ENCODE measurements at places on chromosomes 3 and 15.
A peak's percentile ranks its signal among the peaks of the same experiment; 100 is the strongest.

- no peak for DNase-seq
These were observed 43.7 kb downstream of the FAM3D start for GRCh38 chr3:58622892-58623291.

DNA sequence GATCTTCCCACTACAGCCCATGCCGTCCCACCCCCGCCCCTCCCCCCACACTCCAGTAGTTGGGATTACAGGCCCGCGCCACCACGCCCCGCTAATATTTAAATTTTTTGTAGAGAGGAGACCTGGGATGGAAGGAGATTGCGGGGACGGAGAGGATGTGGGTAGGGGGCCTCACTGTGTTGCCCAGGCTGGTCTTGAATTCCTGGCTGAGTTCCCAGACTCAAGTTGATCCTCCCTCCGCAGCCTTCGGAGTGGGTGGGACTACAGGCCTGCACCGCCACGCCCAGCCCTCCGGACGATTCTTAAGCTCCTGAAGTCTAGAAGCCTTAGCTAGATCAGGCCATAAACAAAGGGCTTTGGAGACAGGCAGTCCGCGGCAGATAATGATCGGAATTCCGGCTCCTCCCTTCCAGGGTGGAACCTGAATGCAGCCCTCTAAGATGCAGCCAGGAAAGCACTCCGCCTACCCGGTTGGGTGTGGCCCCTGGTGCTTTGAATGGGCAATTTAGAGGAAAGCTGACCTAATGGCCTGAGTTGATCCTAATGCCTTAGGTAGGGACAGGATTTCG lies at the start of gene DPPA2:
Gene DPPA2 (minus strand): TSS at position 356 of the 569 bp plus-strand sequence. CDS start 1,975 bp downstream, outside the sequence.
- DNase-seq: no peak

DNA sequence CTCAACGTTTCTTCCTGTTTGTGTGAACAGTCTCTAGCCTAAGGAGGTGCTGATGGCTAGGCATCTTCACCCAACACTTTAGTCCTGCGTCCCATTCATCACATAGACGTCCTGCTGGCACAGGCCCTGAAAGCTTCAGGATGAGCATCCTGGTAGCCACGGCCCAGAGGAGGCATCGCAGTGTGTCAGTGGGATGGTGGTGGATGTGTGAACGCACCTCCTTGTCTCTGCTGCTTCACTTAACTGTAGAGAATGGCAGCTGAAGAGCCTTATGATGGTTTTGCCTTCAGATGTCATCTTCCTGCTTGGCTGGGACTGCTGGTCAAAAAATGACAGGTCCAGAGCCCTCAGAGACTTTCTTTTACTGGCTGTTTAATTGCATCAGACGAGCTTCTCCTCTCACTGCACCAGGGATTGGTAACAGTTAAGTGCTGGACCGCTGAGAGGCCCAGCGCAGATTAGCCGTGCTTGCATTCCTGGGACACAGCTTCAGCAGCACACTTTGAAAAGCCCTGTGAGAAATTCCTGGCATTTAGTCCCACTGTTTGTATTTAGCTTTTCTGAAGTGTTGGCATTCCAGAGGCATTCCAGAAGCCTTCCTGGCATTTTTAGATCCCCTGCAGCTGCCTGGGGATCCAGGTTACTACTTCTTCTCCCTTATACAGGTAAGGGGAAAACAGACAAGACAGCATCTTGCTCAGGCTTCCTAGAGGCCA lies 132.4 kb upstream of the PLXNA1 start:
- peak; percentile 79 for DNase-seq

GRCh38 chr3:157807280-157807679 lies 298.9 kb downstream of the SHOX2 start:
- no peak for DNase-seq

DNA sequence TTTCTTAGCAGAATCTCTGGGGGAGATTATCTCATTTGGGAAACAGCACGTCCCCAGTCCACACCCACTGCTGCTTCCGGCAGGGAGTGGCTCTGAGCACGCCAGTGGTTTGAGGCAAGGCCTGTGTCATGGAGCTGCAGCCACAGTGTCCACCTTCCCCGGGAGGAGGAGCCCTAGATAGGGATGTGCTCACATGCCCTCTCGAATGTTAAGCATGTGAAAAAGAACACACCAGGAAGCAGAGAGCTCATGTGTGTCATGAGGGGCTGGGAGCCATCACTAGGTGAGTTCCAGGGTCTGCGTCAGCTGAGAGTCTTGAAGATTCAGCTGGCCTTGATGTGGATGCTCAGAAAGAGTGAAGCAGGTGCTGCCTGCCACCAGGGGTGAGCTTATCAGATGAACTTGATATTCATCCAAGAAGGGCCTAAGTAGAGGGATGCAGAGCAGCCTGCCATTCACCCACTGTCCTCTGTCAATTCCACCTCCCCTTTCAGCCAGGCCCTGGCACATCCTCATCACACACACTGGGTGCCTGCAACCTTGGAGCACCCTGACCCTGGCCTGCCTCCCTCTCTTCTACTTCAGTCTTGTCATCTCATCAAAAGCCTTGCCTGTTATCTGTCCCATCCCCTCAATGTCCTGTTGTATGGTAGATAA lies 16.3 kb downstream of the ITGA11 start:
- no peak for DNase-seq

GRCh38 chr3:18652781-18653180 lies 227.6 kb upstream of the SATB1 start:
- DNase-seq: no peak

GRCh38 chr15:71355268-71355667 lies 240.0 kb downstream of the THSD4 start:
- no peak for DNase-seq

GRCh38 chr3:127960421-127960965 lies 45.5 kb downstream of the KBTBD12 start:
- no peak for DNase-seq

- no peak for DNase-seq
These were observed 562 bp downstream of the NBEAL2 start for GRCh38 chr3:46979958-46980497.

- no peak for DNase-seq
These were observed 199.7 kb downstream of the RPLP1 start for GRCh38 chr15:69652293-69652692.

GRCh38 chr3:132713977-132714727 lies 8.1 kb downstream of the NPHP3 start:
- DNase-seq: no peak

- no peak for DNase-seq
These were observed 16.9 kb upstream of the IGSF10 start for GRCh38 chr3:151477591-151478334.

DNA sequence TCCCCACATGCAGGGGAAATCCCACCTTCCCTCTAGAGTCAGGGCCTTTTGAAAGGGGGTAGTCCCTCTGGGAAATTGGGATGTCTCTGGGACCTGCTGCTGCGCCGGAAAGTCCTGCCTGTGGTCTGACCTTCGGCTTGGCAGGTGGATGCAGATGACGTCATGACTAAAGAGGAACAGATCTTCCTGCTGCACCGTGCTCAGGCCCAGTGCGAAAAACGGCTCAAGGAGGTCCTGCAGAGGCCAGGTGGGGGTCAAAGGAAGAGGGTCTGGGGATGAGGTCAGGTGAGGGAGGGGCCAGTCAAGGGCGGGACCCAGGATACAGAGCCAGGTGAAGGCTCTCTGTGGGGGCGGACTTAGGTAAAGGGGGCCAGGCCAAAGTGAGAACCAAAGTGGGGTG lies 16.2 kb downstream of the PTH1R start:
- DNase-seq: no peak

DNA sequence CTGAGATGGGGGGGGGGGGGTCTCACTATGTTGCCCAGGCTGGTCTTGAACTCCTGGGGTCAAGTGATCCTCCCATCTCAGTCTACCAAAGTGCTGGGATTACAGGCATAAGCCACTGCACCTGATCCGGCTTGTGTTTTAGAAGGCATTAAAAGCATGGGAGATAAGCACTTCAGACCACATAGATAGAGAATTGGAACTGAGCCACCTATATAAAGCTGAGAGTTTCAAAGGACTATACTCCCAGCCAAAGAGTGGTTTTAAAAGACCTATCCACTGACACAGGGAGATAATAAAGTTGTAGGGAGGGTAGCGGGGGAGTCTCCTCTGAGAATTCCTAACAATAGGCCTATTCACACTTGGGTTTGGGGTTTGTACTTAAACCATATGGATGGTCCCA lies 34.8 kb downstream of the DENND4A start:
- no peak for DNase-seq

DNA sequence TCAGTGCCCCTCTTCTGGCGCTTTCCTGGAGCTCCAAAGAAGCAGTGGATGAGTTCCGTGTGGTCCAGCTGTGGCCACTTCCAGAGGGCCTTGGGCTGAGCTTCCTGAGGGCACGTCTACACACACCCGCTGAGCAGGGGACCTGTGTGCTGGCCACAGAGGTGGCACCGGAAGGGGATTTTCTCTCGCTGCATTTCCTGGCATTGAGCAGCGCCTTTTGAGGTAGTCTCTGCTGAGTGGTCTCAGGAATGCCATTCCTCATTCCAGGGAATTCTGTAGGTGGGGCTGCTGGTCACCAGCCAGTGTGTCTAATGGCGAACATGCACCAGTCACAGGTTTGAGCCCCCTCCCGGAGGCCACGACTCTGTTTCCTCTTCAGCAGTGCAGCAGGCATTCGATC lies 48.1 kb downstream of the AMOTL2 start:
- no peak for DNase-seq

DNA sequence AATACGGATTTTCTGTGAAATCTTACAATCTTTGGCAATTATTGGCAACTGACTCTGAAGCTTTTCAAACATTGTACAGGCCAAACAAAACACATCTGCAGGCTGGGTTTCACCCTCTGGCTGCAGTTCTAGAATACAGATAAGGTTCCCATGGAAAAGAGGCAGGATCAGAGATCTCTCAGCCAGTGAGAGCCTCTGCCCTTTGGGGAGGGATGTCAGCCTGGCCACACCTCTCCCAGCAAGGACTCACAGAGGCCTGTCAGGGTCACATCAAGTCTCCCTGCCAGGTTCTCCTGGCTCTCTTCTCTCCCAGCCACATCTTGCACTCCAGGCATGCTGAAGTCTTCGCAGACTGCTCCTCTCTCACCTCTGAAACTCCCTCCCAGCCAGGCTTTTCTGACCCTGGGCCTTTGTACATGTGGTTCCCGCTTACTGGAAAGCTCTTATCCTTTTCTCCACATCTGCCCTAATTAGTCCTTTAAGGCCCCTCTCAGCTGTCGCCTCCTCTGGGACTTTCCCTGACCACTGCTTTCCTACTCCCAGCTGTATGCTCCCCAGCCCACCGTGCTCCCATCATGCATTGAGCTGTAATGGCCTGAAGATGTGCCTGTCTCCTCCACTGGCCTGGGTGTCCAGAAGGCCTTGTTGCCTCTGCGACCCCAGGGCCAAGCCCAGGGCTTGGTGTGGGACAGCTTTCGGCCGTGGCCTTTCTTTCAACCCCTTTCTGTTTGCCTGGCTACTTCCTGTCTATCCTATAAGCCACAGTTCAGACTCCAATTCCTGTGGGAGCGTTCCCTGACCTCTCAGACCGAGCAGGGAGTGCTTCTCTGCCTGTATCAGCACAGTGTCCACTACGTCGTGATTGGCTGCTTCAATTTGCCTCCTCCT lies 4.3 kb downstream of the RBP1 start:
- no peak for DNase-seq

DNA sequence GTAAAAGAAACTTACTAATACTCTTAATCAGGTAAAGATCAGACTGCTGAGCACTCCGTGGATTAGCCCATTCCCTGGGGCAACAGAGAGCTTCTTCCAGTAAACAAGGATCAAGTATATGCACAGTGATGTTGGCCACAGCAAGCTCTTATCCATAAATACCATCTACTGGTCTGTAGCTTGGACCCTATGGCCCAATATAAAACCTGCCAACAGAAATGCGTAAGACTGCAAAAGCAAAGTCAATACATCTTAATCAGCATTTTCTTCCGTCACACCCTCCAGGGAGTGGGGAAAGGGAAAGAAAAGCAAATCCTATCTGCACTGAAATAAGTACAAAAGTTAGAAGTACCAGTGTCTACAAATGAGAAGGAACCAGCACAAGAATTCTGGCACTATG lies 1082.1 kb downstream of the ZPLD1 start:
- DNase-seq: no peak

GRCh38 chr3:56747150-56747549 lies 54.6 kb downstream of the ARHGEF3 start:
- DNase-seq: no peak

DNA sequence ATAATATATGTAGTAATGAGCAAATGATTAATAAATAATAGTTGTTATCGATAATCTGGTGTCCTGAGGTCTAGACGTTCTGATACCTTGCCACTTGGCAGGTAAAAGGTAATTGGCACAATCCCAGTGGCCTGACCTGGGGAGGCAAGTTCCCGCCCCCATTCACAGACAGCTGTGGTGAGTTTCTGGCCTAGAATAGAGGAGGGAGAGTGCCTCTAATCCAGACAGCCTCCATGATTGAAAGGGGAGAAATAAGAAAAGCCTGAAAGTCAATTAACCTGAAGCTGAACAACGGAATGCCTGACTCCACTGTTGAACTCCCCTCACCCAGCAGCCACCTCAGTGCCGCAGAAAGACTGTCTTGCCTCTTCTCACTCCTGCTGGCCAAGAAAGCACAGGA lies 38.1 kb upstream of the SV2B start:
- DNase-seq: no peak

GRCh38 chr15:75347222-75348033 lies 589 bp downstream of the NEIL1 start:
- no peak for DNase-seq

DNA sequence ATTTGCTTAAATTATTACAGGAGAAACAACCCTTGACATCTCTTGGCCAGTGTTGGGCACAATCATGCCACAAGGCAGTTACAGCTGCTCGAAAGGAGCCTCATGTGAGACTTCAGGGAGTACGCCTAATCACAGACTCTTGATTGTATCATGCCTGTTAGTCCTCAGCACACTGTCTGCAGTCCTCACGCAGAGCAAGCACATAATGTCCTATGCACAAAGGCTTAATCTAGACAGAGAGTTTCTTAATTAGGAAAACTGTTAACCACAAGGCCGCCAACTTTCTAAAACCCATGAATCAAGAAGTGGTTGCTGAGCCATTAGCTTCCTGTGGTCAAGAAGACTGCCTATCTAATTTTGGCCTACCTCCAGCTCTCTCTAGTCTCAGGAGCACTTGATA lies 172.0 kb downstream of the UNC13C start:
- no peak for DNase-seq

GRCh38 chr3:18424729-18425640 lies at the start of gene SATB1:
SATB1 (minus strand) TSS chr3:18425339; CDS start chr3:18420967, 4,372 bp downstream.
- DNase-seq: no peak

DNA sequence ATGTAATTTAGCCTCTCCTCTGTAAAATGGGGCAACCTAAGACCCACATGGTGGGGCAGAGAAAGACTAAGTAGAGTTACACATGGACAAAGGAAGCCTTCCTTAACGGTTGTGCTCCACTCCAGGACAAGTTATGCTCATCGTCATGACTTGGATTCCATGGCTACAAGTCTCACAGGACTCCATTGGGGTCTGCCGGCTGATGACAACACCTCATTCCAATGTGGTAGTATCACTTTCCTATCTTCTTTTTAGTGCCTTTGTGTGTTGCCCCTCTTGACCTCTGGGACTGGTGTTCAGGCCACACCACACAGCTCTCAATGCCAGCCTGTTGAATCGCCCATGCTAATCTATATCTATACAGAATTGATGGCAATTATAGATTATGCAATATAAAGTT lies 181.3 kb upstream of the WNT5A start:
- DNase-seq: peak; percentile 87

GRCh38 chr15:75161106-75161916 lies 40.4 kb upstream of the C15orf39 start:
- DNase-seq: no peak

GRCh38 chr15:55170361-55170760 lies 26.4 kb downstream of the RSL24D1 start:
- no peak for DNase-seq
